ENCODE measurements at places on chromosomes 16 and 17. TPM values are rescaled to one million over a fixed set of nuclear protein-coding genes. Genes with fewer than 3 reads are reported as not detected.
A peak's percentile ranks its signal among the peaks of the same experiment; 100 is the strongest.

DNA sequence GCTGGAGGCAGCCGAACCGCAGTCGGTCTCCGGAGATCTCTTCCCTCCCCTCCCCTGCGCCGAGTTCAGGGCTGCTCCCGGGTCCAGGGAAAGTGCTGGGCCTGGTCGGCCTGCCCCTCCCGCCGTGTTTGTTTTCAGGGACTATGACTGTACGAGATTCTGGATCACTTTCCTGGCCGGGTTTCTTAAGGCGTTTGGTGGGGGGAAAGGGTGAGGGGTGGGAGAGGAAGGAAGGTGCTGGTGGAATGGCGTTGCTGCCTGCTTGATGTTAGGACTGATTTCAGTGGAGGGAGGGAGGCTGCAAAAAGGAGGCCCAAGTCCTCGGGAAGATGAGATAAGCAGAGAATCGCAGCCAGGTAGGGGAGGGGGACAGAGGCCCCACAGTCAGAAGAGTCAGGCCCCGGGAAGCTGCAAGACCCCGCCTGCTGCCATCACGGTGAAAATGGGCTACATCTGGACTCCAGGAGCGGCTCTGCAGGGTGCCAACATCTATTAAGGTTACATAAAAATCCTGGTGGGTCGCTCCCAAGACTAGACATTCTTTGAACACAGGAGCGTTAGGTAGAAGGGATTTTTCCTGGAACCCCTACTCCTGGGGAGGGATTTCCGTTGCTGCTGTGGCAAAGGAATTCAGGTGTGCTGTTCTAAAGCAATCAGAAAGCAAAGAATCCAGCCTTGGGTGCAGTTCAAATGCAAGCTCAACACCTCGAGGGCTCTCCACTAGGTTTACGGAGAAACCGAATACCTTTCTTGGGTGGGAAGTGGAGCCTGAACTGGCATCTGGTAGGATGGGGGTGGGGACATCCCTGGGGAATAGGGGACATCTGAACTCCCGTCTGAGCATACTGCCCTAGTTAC, 1.2 kb downstream of the ARHGAP44 start:
- peak; percentile 6 for ATAC-seq

The CASKIN2 gene
- 2.2 TPM for total RNA-seq

- ATAC-seq = no peak
Observed at GRCh38 chr16:69277413-69277812, 33.7 kb upstream of the VPS4A start.

GRCh38 chr17:42141382-42141781, 13.4 kb downstream of the RAB5C start:
- ATAC-seq = no peak

DNA sequence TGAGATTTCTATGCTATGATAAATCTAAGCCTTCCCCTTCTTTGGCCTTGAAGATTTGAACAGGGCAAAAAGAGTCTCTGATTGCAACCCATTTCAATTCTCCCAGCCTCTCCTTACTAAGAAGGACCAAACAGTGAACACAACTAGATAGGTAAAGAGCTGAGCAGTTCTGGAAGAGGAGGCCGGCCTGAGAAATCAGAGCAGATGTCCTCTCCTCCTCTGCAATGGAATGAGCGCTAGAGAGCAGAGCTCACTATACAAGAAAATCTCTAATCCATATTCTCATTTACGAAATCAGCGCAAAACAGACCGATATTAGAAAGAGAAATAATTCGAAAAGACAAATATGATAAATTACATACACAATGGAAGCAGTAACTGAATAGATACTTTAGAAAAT, 124.2 kb downstream of the CDK5R1 start:
- no peak for ATAC-seq

DNA sequence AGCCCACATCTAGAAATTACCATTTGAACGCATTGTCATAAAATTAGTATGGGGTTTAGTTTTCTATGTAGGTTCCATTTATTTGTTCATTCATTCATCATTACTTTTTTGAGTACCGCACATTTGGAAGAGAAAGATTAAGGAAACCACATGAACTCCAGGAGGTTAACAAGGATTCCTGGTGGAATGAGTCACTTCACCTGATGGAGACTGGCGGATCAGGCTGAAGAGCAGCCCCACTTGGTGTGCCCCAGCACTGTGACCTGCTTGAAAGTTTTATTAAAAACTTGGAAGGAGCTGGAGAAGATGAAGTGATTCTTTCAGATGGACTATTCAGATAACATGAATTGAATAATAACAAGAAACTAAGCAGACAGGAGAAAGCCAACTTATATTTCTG, 293.6 kb upstream of the CDH11 start:
- ATAC-seq = no peak

DNA sequence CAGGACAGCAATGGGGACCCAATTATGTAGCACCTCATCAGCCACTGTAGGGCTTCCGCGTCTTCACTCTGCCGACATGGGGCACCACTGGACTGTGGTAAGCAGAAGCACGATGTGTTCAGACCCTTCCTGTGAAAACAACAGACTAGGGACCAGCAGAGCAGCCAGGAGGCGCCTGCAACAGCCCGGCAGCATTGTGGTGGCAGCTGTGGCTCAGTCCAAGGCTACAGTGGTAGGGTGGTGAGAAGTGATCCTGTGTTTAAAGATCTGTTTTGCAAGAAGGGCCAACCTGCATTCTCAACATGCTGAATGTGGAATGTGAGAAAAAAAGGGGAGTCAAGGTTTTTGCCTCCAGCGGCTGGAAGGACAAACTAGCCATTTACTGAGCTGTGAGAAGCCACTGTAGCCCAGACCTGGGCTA, 80.8 kb downstream of the GAS7 start:
- no peak for ATAC-seq

- ATAC-seq = no peak
Observed at GRCh38 chr16:66474750-66475199, 47.7 kb downstream of the BEAN1 start.

The ATP2C2 gene
- 1.4 TPM for total RNA-seq

GRCh38 chr16:73321853-73322252, 273.9 kb upstream of the ZFHX3 start:
- peak; percentile 79 for ATAC-seq

DNA sequence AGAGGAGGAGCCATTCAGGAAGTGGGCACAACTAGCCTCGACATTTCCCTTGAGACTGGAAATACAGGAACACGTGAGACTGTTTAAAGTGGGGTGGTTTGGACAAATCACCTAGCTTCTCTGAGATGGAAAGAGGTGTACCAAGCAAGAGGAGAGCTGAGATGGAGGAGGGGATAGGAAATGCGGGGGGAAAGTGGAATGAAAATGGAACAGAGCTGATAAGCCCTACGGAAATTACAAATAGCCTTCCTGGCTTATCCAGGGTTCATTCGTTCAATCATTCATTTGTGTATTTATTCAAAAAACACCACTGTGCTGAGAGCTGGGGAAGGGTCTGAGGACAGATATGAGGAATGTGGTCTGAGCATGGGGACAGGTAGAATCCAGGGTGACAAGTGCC, 64.1 kb downstream of the ASIC2 start:
- no peak for ATAC-seq

DNA sequence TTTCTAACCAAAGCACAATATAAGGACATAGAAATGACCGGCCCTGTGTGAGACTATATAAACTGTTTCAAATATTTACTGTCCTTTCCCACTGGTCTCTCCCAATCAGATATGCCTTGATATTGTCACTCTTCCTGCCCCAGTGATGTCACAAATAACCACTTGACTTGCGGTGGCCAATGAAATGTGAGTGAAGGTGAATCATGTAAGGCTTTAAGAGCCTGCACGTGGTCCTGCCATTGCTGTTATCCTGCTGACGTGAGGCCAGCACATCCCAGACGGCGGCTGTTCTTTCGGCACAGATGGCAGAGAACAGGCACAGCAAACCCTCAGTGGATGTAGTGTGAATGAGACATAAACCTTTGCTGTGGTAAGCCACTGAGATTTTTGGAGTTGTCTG, 5.4 kb upstream of the KLHL11 start:
- ATAC-seq = no peak

DNA sequence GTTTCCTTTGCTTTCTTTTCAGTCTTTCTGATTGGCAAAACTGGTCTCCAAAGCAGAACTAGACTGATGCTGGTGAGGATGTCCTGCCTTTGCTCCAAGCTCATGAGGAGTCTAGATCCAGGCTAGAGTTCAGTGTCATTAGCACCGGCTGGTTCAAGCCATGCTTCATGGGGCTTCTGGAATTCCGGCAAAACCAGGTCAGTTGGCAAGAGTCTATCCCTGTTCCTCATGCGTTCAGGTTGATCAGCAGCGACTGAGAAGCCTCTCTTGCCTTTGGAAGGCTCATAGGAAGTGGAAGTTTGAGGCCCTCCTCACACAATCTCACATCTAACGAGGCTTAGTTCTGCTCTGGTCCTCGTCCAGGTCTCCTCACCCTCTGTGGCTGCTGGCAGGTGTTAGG, 194.3 kb downstream of the HS3ST3A1 start:
- no peak for ATAC-seq

- ATAC-seq = no peak
Observed at GRCh38 chr17:56523042-56523441, 70.5 kb upstream of the NOG start.

The CEP295NL gene
- 0.81 TPM for total RNA-seq

DNA sequence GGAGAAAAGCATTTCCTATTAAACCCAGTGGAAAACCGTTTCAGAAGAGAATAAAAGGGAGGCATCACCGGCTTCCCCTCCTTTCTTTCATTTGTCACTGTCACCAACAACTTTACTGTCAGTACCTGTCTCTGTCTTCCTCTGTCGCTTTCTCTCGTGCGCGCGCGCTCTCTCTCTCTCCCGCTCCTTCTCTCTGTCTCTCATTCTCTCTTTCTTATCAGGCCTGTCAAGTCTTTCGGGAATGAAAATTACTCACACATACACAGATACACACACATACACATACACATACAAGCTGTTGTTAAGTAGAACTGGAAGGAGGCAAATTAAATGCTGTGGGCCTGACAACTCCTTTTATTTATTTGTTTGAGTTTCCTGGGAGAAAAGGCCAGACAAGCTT, 17.6 kb downstream of the MYOCD start:
- ATAC-seq = no peak

DNA sequence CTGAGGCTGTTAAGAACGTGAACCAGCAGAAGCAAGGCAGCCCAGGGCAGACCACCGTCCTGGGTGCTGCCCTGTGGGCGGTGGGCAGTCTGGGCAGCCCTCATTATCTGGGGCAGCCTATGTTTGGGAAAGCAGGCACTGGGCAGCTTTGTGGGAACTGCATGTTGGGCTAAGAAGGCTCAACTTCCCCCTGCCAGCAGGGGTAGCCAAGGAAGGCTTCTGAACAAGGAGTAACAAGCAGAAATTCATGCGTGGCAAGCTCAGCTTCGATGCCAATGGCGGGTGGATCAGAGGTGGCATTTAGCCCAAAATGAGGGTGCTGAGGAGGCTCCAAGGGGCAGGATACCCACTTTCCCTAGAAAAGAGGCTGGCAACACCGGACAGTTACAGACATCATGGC, 42.7 kb upstream of the METRNL start:
- no peak for ATAC-seq

DNA sequence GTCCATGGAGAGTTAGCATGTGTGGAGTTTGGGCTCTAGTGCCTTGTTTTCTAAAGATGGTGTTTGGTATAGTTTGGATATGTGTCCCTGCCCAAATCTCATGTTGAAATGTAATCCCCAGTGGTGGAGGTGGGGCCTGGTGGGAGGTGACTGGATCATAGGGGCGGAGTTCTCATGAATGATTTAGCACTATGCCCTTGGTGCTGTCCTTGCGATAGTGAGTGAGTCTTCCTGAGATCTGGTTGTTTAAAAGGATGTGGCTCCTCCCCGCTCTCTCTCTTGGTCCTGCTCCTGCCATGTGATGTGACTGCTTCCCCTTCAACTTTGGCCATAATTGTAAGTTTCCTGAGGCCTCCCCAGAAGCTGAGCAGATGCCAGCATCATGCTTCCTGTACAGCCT, 8.9 kb upstream of the ZNF19 start:
- no peak for ATAC-seq

The PRSS21 gene
- total RNA-seq = not detected

The MYH1 gene
- total RNA-seq = not detected

DNA sequence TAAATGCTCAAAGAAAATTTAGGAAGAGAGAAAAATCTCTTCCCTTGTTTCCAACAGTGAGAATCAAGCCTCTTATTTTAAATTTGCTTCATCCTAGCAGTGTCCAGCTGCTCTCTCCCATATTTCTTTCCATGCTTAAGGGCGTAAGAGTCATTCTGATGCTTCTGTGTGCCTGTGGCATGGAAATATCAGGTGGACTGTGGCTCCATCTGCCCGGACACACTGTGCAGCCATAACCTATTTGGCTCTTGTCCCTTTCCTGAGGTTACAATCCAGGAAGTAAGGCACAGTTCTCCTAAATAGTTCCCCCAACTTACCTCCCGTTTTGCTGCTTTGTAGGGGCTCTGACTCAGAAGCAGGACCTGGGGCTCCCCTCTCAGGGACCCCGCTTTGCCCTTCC, 6.3 kb upstream of the KRT222 start:
- no peak for ATAC-seq

DNA sequence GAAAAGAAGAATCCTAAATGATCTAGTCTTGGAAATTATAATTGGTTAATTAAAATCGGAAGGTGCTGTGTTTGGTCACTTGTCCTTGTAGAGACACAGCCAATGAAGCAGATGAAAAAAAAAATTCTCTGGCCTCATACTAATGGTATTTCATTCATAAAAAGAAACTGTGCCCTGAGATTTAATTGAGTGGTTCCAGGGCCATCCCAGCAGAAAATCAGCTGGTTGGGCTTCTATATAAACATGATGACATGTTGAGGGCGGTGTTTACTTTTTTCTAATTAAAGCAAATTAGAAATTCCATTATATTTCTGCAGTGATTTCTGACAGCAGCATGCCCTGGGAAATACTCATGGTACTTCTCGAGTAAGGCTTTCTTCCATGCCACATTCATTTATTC, 191.9 kb upstream of the KCNJ16 start:
- no peak for ATAC-seq

DNA sequence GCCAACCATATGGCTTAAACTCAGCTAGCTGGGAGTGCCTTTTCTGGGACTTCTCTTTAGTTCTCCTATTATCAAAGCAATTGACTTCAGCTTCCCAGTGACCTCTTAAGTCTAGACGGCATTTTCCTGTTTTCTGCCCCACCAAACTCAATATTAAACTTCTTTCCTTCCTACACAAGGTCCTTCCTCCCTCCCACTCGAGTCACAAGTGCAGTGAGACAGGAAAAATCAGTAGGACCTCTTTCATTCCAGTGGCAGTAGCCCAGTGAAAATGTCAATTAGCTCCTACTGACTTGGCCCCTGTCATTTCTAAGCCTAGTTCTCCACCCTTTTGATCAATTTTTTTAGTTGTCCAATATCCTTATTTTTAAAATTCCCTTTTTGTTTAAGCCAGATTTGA, 9.6 kb upstream of the NACA2 start:
- ATAC-seq = no peak

The OSGIN1 gene
- 2.1 TPM for total RNA-seq

The TBC1D26 gene
- 0.87 TPM for total RNA-seq

GRCh38 chr16:2954656-2955381, 9.3 kb upstream of the KREMEN2 start:
- no peak for ATAC-seq

The LGALS9 gene
- total RNA-seq = 1.9 TPM

The PCGF2 gene
- 17.1 TPM for total RNA-seq

GRCh38 chr17:81261582-81262336, 22.6 kb downstream of the NDUFAF8 start:
- ATAC-seq = no peak

The ST6GALNAC1 gene
- 0.38 TPM for total RNA-seq

- ATAC-seq = no peak
Observed at GRCh38 chr17:51703361-51704341, 443.3 kb downstream of the UTP18 start.

- ATAC-seq = peak; percentile 18
Observed at GRCh38 chr17:38674014-38674748, 576 bp downstream of the EPOP start.

Measured in motor neuron (in vitro differentiated cells).